Right lobe of liver (tissue), 6 donors: ENCODE measurements at places on chromosomes 1 and 21.

- no peaks in the 10 kb centered on the region for H3K36me3 ChIP-seq
- H3K4me3 ChIP-seq, result no peak overlapping the region
- H3K27me3 ChIP-seq, result no peaks in the 10 kb centered on the region
- peak overlapping the region; percentile 29 for H3K27ac ChIP-seq
- H3K4me1 ChIP-seq, result peaks cover 47% of the 10 kb centered on the region
- no peak for DNase-seq
Measured at GRCh38 chr1:205706601-205707502, 26.5 kb upstream of the SLC45A3 start.

DNA sequence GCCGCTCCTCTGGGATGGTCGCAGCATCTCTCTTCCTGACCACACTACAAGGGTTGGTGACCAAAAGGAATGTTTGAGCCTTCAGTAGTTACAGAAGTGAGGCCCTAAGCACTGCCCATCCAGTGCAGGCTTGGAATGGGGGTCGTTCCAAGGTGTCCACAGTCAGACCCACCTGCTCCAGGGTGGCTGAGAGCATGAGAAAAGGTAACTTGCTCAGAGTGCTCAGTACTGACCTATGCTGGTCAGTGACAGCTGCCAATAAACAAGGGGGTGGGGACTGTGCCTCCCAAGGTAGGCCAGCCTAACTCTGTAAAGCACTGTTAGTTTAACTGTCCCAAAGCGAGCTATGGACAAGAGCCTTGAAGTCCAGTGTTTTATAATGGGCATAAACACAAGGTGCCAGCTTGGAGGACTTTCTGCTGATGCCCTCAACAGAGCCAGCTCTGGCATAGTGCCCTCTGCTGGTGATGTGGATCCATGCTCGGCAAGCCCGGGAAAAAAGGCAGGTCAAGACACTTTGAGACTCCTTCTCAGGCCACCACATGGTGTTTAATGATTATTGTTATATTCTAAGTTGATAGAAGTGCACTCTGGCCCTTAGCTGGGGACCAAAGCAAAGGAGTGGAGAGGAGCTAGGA lies 78.1 kb upstream of the DNAH14 start:
- peak; percentile 76 for DNase-seq
- H3K27ac ChIP-seq, result no peak overlapping the region
- H3K4me1 ChIP-seq, result no peaks in the 10 kb centered on the region
- H3K36me3 ChIP-seq, result no peaks in the 10 kb centered on the region

DNA sequence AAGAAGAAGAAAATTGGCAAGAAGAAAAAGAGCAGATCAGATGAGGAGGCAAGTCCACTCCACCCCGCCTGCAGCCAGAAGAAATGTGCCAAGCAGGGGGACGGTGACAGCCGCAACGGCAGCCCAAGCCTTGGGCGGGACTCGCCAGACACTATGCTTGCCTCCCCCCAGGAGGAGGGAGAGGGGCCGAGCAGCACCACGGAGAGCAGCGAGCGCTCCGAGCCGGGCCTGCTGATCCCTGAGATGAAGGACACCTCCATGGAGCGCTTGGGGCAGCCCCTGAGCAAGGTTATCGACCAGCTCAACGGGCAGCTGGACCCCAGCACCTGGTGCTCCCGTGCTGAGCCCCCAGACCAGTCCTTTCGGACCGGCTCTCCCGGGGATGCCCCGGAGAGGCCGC lies 9.0 kb upstream of the SLC25A34 start:
- no peak for DNase-seq
- H3K27me3 ChIP-seq, result no peaks in the 10 kb centered on the region
- H3K36me3 ChIP-seq, result peaks cover 3% of the 10 kb centered on the region
- H3K4me3 ChIP-seq, result no peak overlapping the region

GRCh38 chr1:54671985-54672608 lies 30.5 kb downstream of the MROH7 start:
- H3K27me3 ChIP-seq, result no peaks in the 10 kb centered on the region
- no peaks in the 10 kb centered on the region for H3K36me3 ChIP-seq
- no peak overlapping the region for H3K27ac ChIP-seq
- no peak for DNase-seq

- DNase-seq, result peak; percentile 28
- H3K27ac ChIP-seq, result no peak overlapping the region
- no peaks in the 10 kb centered on the region for H3K27me3 ChIP-seq
- no peak overlapping the region for H3K4me3 ChIP-seq
- peaks cover 8% of the 10 kb centered on the region for H3K4me1 ChIP-seq
Measured at GRCh38 chr1:62198781-62199125, 4.1 kb downstream of the L1TD1 start.

DNA sequence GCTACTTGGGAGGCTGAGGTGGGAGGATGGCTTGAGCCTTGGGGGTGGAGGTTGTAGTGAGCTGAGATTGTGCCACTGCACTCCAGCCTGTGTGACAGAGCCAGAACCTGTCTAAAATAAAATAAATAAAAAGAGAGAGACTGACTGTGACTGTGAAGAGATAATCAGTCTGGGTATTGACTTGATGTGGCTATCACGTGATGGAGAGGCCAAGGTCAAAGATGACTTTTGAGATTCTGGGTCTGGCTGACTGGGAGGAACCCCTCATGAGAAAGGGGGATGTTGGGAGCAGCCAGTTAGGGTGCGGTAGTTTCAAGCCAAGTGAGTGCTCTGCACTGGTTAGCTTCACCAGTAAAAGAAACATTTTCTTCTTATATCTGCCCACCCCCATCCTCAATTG lies 66.8 kb downstream of the CDC14A start:
- no peaks in the 10 kb centered on the region for H3K27me3 ChIP-seq
- H3K27ac ChIP-seq, result no peak overlapping the region
- H3K36me3 ChIP-seq, result no peaks in the 10 kb centered on the region
- H3K4me3 ChIP-seq, result no peak overlapping the region
- H3K4me1 ChIP-seq, result no peaks in the 10 kb centered on the region

GRCh38 chr1:58515794-58516401 lies 30.6 kb downstream of the OMA1 start:
- H3K36me3 ChIP-seq, result no peaks in the 10 kb centered on the region
- no peaks in the 10 kb centered on the region for H3K4me1 ChIP-seq
- DNase-seq, result no peak
- no peak overlapping the region for H3K27ac ChIP-seq
- no peaks in the 10 kb centered on the region for H3K27me3 ChIP-seq

GRCh38 chr1:234865171-234866006 lies 255.4 kb upstream of the IRF2BP2 start:
- H3K27me3 ChIP-seq, result no peaks in the 10 kb centered on the region
- peaks cover 5% of the 10 kb centered on the region for H3K4me1 ChIP-seq
- no peak for DNase-seq

GRCh38 chr1:61434276-61434675 lies 290.7 kb downstream of the TM2D1 start:
- H3K36me3 ChIP-seq, result peaks cover 5% of the 10 kb centered on the region
- DNase-seq, result no peak
- no peak overlapping the region for H3K27ac ChIP-seq

GRCh38 chr1:33986390-33987095 lies 122.7 kb downstream of the HMGB4 start:
- H3K4me3 ChIP-seq, result no peak overlapping the region
- no peaks in the 10 kb centered on the region for H3K4me1 ChIP-seq
- no peak for DNase-seq
- no peaks in the 10 kb centered on the region for H3K36me3 ChIP-seq
- H3K27me3 ChIP-seq, result no peaks in the 10 kb centered on the region

- no peak overlapping the region for H3K4me3 ChIP-seq
- H3K4me1 ChIP-seq, result no peaks in the 10 kb centered on the region
- no peak overlapping the region for H3K27ac ChIP-seq
- H3K27me3 ChIP-seq, result no peaks in the 10 kb centered on the region
- no peak for DNase-seq
- no peaks in the 10 kb centered on the region for H3K36me3 ChIP-seq
Measured at GRCh38 chr1:237999426-238000052, 108.8 kb upstream of the ZP4 start.

- no peak for DNase-seq
- no peaks in the 10 kb centered on the region for H3K36me3 ChIP-seq
- no peaks in the 10 kb centered on the region for H3K27me3 ChIP-seq
- no peaks in the 10 kb centered on the region for H3K4me1 ChIP-seq
Measured at GRCh38 chr1:160047111-160047991, 15.6 kb upstream of the PIGM start.

DNA sequence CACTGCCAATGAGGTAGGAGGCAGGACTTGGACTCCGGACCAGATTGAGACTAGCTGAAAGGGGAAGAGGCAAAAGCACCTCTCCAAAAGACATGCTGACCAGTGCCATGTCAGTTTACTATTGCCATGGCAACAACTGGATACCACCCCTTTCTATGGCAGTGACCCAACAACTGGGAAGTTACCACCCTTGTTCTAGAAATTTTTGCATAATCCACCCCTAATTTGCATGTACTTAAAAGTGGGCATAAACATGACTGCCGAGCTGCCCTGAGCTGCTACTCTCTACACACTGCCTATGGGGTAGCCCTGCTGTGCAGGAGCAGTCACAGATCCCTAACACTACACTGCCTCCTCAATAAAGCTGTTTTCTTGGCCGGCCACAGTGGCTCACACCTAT lies 19.0 kb upstream of the SLC6A9 start:
- H3K27ac ChIP-seq, result no peak overlapping the region
- DNase-seq, result no peak
- no peaks in the 10 kb centered on the region for H3K4me1 ChIP-seq
- H3K27me3 ChIP-seq, result no peaks in the 10 kb centered on the region

DNA sequence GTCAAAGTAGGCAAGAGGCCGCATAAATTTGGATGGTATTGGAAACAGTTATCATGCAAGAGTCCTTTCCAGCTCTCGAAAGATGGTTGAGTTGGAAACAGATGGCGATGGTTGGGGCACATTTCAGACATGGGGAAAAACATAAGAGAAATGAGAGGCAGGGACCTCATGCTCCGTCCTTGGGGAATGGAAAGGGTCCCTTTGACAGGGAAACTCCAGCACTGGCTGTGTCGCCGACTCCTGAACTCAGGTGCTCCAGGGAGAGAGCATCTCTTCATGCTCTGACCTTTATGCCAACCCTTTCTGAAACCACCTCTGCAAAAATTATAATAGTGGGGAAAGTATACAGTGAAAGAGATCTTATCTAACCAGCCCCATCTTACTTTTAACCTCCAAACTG lies 36.8 kb upstream of the COL6A2 start:
- H3K27me3 ChIP-seq, result no peaks in the 10 kb centered on the region
- no peak overlapping the region for H3K4me3 ChIP-seq
- DNase-seq, result no peak
- H3K27ac ChIP-seq, result peak overlapping the region; percentile 1
- H3K4me1 ChIP-seq, result no peaks in the 10 kb centered on the region

DNA sequence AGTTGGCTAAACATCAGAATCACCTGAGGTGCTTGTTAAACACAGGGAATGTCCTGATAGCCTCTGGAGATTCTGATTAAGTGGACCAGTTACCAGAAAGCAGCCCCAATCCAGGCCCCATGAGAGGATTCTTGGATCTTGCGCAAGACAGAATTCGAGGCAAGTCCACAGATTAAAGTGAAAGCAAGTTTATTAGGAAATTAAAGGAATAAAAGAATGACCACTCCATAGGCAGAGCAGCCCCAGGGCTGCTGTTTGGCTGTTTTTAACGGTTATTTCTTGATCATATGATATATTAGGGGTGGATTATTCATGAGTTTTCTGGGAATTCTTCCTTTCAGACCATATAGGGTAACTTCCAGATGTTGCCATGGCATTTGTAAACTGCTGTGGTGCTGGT lies 176.2 kb downstream of the ROR1 start:
- H3K4me1 ChIP-seq, result no peaks in the 10 kb centered on the region
- no peaks in the 10 kb centered on the region for H3K27me3 ChIP-seq
- no peak overlapping the region for H3K4me3 ChIP-seq
- no peaks in the 10 kb centered on the region for H3K36me3 ChIP-seq

GRCh38 chr1:218986816-218987215 lies 186.9 kb upstream of the LYPLAL1 start:
- no peak overlapping the region for H3K27ac ChIP-seq
- no peaks in the 10 kb centered on the region for H3K36me3 ChIP-seq
- H3K4me3 ChIP-seq, result no peak overlapping the region
- no peaks in the 10 kb centered on the region for H3K4me1 ChIP-seq

DNA sequence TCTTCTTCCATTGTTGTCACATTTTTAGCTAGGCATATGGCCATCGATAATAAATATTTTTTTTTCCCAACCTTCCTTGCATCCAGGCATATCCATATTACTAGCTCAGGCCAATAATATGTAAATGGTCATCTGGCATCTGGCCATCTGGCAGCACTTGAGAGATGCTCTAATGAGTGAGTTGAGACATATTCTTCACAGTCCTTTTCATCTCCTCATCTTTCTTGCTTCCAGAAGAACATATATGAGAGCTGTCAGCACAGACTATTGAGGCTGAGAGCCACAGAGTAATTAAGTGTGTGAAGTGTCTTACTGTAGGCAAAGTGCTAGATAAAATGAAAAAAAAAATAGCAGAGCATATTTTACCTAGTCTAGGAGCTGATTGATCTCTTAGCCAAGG lies 628.4 kb upstream of the TMPRSS15 start:
- no peaks in the 10 kb centered on the region for H3K36me3 ChIP-seq
- H3K4me3 ChIP-seq, result no peak overlapping the region
- DNase-seq, result no peak
- no peaks in the 10 kb centered on the region for H3K27me3 ChIP-seq
- H3K4me1 ChIP-seq, result no peaks in the 10 kb centered on the region

DNA sequence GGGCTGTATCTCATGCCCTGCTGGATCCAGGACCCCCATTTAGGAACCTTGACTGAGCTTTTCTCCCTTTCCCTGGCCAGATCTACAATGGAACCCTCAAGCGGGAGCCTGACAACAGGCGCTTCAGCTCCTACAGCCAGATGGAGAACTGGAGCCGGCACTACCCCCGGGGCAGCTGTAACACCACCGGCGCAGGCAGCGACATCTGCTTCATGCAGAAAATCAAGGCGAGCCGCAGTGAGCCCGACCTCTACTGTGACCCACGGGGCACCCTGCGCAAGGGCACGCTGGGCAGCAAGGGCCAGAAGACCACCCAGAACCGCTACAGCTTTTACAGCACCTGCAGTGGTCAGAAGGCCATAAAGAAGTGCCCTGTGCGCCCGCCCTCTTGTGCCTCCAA lies 29.8 kb downstream of the PKP1 start:
- H3K4me3 ChIP-seq, result no peak overlapping the region
- no peak overlapping the region for H3K27ac ChIP-seq
- H3K27me3 ChIP-seq, result no peaks in the 10 kb centered on the region
- peaks cover 6% of the 10 kb centered on the region for H3K4me1 ChIP-seq
- no peaks in the 10 kb centered on the region for H3K36me3 ChIP-seq

GRCh38 chr1:2547210-2548067 lies 8.7 kb upstream of the TNFRSF14 start:
- H3K4me1 ChIP-seq, result peaks cover 22% of the 10 kb centered on the region
- no peak for DNase-seq
- H3K36me3 ChIP-seq, result no peaks in the 10 kb centered on the region
- peak overlapping the region; percentile 95 for H3K27ac ChIP-seq
- peak overlapping the region; percentile 48 for H3K4me3 ChIP-seq
- no peaks in the 10 kb centered on the region for H3K27me3 ChIP-seq

DNA sequence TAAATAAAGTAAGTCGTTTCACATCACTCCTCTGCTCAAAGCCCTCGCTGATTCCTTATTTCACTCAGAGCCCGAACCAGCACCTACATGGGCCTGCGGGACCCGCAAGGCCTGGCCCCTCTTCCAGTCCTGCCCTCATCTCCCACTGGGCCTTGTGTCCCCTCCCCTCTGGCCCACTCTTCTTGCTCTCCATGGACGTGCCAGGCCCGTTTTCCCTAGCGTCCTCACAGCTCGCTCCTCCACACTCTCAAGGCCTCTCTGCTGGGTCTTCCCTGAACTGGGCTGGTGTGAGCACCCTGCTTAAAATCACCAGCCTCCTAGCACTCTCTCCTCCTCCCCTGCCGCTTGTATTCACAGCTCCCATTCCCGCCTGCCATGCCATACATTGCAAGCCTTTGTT lies 237.9 kb downstream of the FOXD2 start:
- no peaks in the 10 kb centered on the region for H3K4me1 ChIP-seq
- H3K36me3 ChIP-seq, result no peaks in the 10 kb centered on the region

GRCh38 chr1:184506481-184506880 lies 119.7 kb downstream of the C1orf21 start:
- H3K36me3 ChIP-seq, result no peaks in the 10 kb centered on the region
- no peak for DNase-seq
- H3K27ac ChIP-seq, result no peak overlapping the region
- H3K4me1 ChIP-seq, result no peaks in the 10 kb centered on the region
- no peaks in the 10 kb centered on the region for H3K27me3 ChIP-seq
- no peak overlapping the region for H3K4me3 ChIP-seq
